MV-4-11 (cell line): ENCODE measurements at places on chromosomes 12 and 14.
A peak's percentile ranks its signal among the peaks of the same experiment; 100 is the strongest.

GRCh38 chr14:72383865-72384264 is 451.6 kb downstream of the RGS6 start:
- DNase-seq = no peak

GRCh38 chr12:57435293-57435692 is 709 bp downstream of the INHBC start:
- DNase-seq = peak; percentile 68

- peak; percentile 29 for DNase-seq
These were observed 143.8 kb upstream of the DAAM1 start for GRCh38 chr14:59044707-59045106.

DNA sequence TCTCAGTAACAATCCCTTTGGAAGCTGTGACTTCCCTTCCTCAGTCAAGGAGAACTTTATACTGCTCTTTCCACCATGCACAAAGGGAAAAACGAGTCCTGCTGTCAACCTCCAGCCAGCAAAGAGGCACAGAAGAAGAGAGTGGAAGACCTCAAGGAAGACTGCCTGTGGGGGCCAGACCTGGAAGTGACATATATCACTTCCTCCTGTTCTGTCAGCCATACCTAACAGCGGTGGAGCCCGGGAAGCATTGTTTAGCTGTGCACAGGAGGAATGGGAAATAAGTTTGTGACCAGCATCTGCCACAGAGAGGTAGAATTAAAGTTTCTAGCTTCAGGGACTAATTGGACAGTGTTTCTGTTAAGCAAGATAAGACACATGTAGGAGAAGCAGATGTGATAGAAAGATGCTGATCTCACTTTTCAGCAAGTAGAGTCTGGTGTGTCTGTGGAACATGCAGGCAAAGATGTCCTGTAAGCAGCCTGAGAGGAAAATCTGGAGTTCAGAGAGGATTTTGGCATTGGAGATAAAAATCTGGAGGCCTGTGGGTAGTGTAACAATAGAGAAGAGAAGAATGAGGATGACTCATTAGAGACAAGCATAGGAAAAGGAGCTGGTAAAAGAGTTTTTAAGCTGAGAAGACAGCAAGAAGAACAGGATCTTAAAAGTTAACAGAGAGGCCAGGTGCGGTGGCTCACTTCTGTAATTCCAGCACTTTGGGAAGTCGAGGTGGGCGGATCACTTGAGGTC is 141.6 kb upstream of the CPSF6 start:
- peak; percentile 27 for DNase-seq

DNA sequence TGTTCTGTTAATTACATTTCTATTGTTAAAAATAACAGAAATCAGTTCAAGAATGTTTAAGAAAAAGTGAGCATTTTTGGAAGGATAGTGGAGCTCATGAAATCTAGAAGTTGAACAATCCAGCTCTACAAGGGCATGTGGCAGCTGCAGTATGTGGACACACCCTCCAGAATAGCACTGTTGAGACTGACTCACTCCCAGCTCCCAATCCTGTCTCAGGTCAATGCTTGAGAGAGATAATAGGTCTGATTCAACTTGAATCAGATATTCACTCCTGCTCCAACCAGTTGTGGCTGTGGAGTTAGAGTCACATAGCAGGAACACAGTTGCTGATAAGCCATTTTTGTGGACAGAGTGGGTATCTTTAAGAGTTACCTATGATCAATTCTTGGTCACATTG is 113.0 kb upstream of the NTF3 start:
- no peak for DNase-seq

DNA sequence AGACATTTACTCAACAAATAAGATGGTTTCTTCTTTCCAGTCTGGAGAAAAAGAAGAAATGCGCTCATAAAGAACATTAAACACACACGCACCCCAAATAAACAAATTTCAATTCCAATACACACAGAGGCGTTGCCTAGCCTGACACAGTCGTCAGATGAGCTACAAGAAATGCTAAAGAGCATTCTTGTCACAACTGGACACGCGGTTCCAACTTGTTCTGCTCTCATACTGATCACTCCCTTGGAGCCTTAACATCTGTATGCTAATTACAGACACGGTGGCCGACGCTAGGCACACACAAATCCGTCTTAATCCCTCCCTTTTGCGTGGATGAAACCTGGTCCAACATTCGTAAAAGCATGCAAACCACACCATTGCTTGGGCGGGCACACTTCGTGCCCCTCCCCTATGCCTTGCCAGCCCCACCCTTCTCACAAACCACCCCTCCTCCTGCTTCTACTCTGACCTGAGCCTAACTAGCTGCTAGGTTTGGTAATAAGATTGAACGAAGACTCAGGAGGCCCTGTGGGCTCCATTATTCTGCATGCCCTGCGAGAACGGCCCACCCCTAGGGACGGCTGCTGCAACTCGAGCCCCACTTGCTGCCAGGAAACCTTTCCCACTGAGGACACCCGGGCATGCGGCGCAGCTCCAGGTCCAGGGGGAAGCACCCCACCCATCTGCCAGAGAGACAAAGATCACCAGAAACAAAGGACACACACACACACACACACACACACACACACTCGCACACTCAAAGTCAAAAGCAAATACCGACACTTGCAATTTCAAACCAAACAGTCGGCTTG is 1.2 kb downstream of the KCNK10 start:
- peak; percentile 92 for DNase-seq

DNA sequence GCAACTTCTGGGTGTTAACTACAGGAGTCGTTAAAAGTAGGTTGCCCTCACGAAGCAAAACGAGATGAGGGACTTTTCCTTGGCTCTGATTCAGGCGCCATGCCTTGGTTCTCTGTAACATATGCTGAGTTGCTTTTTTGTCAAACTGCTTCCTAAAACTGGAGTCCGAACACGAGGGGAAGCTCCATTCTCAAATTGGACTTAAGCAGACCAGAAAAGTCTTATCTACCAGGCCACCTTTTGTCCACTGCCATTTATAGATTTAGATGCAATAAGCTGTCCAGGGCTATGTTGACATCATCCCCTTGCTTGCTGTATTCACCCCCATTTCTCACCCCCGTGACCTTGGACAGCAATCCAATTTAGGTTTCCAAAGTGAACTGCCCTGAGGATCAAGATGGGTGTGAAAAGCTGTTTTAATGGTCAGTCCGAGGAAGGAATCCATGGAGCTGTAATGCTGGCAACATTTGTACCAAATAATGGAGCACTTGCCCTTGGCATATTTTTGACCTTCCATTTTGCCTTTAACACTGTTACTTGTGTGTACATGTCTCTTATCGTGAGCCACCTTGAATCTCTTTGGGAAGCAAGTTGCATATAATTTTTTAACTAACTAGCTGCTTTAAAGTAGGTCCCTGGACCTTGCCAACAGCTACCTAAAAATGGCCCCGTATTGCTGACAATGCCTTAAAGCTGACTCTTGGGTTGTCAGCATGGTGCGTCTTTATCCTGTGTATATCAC is 298.1 kb downstream of the EGLN3 start:
- DNase-seq = no peak

- no peak for DNase-seq
These were observed 279.1 kb downstream of the AEBP2 start for GRCh38 chr12:19718401-19718800.

DNA sequence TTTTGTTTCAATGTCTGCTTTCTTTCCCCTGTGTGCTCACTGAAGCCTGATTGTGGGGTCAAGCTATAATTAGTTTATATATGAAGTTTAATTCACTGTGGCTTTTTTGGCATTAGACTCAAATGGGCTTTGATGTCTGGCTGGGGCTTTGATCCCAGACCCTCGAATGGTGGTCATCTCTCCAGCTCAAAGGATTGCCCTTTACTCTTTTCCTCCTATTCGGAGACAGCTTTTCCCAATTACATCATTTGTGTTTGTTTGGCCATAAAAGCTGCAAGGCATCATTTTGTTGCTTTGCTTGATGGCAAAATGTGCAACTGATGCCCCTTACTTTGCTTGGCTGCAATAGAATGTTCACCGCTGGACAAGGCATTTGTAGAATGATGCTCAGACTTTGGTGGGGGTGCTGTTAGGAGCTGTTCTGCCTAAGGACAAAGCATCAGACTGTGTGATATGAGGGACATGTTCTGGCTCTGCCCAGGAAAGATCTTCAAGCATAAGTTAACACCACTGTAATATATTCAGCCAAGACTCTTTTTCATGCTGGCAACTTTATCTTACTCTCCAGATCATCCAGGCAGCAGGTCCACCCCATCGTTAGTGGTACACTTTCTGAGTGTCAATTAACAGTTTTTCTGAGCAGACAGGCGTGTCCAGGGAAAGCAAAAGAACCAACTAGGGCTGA is 3.2 kb upstream of the DACT1 start:
- DNase-seq = no peak

DNA sequence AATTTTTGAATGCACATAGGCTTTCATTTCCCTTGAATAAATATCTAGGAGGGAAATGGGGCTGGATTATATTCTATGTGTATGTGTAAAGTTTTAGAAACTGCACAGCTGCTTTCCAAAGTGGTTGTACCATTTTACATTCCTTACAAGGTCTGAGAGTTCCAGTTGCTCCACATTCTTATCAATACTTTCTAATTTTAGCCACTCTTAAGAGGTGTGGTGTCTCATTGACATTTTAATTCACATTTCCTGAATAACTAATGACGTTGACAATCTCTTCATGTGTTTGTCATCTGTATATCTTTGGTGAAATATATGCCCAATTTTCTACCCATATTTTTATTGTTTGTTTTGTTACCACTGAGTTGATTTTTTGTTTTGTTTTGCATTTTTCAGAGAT is 74.6 kb upstream of the VASH1 start:
- no peak for DNase-seq

- DNase-seq = no peak
These were observed 5.4 kb upstream of the MGAT4C start for GRCh38 chr12:86261578-86261977.

DNA sequence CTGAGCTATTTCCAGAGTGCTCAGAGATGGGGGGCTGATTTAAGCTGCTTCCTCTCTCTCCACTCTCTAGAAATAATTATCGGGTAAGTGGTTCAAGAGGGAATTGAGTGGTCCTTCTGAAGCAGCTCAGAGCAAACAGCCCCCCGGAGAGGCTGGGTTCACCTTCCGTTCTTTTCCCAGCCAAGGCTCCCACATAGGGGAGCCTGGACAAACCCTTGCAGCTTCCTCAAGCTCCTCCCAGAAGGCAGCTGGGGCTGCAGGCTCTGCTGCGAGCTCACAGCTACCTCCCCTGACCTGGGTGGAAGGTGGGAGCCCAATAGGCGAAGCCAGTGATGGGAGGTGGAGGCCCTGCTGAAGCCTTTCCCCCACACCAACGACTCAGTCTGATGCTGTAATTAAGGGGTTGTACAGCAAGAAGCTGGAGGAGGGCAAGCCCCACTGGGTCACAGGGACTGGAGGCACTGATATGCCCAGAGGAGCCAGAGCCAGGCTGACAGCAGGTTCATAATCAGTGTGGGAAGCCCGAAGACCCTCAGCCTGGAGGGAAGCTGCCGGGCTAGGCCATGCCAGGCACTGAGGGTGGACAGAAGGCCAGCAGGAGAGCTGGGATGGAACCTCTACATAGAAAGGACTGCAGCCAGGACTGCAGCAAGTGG is 52.4 kb downstream of the ARL6IP4 start:
- no peak for DNase-seq

GRCh38 chr12:104499668-104500332 is 43.1 kb downstream of the CHST11 start:
- no peak for DNase-seq

GRCh38 chr12:76747245-76747644 is 16.7 kb upstream of the ZDHHC17 start:
- DNase-seq = no peak

DNA sequence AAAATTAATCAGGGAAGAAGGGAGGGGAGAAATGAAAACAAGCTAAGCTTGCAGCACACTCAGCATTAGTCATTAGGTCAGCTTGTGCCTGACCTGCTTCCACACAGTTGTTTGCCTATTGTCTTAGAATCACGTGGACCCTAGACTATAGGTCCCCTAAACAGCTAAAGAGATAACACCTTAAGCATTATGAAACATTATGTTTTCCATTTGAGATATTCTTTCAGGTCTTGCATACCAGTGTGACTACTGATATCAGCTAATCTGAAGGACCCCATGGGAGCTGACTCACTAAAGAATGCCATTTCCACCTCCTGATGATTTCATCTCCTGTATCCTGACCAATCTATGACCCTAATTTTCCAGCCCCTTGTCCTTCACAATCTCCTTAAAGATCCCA is 154.1 kb upstream of the FUT8 start:
- DNase-seq = no peak

DNA sequence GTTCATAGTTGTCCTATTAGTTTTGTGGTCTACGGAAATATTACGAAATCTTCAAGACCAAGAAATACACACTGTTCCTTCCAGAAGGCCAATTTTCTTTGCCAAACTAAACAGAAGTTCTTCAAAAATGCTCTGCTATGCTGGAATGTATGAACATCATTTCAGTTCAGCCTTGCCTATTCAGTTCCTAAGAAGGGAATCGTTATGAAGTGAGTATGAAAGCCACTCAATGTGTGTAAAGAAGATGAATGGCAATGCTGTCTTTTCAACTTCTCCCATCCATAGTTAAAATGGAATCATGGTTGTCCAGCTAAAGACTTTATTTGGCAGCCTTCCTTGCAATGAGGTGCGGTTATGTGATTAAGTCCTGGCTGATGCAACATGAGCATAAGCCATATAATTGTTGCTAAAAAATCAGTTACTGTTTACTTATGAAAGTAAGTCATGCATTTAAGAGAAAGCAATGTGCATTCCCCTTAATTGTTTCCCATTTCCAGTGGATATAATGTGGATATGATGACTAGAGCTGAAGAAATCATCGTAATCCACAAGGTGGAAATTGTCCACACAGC is 73.8 kb upstream of the PTPRR start:
- DNase-seq = no peak

DNA sequence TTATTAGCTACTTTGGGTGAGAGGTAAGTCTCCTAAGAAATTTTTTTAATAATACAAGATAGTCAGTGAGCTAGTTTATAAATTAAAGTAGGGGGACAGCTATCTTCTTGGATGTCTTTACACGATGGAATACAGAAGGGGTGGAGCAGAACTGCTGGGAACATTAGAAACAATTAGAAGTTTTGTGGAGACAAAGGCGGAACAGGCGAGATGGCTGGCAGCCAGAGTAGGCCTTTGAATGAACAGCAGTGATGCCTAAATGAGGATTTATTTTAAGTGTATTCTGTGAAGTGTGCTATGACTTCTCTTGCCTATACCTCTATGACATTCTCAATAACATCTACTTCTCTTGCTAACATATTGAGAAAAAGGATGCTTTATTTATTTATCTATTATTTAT is 1345.3 kb upstream of the SEL1L start:
- DNase-seq = no peak

- no peak for DNase-seq
These were observed 702 bp upstream of the PRPH start for GRCh38 chr12:49294086-49294803.

GRCh38 chr12:41459111-41459905 is 271.2 kb downstream of the PDZRN4 start:
- DNase-seq = no peak
